ENCODE measurements at places on chromosomes 1 and 21.

GRCh38 chr1:74470251-74470650 is 42.2 kb downstream of the LRRC53 start:
- DNase-seq: no peak

GRCh38 chr1:154207262-154207661 is 1.1 kb upstream of the CFAP141 start:
- DNase-seq: no peak

- DNase-seq: no peak
Observed at GRCh38 chr21:37281993-37282392, 14.9 kb upstream of the VPS26C start.

DNA sequence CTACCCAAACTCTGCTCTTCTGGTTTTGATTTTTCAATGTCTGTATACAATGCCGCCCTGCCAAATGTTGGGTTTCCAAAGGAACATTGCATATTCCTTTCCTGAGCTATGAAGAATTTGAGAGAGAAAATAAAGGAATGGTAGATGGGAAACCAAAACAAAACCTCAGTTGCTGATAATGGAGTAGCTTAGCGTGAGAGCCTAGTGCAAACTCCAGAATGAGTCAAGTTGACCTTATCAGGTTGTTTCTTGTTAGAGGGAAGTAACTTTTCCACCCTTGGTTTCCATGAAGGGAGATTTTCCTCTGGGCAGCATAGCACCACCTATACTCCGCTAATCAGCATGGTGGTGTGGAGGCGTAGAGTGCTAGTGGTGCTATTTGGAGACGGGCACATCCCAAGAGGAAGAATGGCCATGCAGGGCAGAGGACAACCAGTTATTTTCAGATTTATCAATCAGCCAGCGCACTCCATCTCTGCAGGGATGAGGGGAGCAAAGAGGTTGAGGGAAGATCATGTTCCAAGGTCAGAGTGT is 51.6 kb downstream of the BACH1 start:
- DNase-seq: no peak

- no peak for DNase-seq
Observed at GRCh38 chr1:169003864-169004516, 102.5 kb upstream of the ATP1B1 start.
